ENCODE measurements at places on chromosomes 2 and 18.
A peak's percentile ranks its signal among the peaks of the same experiment; 100 is the strongest.

GRCh38 chr2:74481961-74482800, 617 bp downstream of the CCDC142 start:
- peak; percentile 75 for DNase-seq

- DNase-seq, result no peak
Measured at GRCh38 chr18:50812834-50813233, 7.0 kb downstream of the MRO start.

GRCh38 chr18:9062418-9062751, 40.1 kb upstream of the NDUFV2 start:
- no peak for DNase-seq

DNA sequence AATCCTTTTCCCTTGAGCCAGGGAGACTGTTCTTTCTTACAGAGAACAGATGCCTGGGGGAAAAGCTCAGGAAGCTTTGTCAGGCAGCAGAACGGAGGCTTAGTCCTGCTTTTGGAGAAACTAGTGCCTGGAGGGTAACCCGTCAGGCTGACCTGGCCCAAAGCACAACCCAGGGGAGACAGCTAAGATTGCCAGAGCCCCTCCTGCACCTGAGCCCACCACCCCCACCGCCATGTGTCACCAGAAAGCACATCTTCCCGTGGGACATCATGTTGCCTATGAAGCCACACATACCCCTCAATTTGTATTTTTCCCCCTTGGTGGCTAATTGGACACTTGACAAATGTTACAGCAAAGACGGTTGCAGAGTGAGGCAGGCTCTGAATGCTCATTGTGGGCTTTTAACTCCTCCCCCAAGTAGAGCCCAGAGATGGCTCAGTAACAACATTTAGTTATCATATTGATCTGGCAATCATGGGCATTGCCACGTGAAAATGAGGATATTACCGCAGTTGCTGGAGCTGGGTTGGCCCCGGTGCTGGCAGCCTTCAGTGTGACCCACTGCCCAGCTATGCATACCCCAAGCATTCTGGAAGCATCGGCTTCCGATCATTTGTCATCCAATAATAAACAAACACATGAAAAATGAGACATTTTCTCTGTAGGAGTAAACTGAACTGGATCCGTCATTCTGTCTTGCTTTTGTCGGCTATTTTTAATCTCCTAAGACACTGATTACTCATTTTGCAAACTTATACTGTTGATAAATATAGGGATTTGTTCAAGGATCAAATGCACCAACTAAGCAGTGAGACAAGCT, 229.5 kb downstream of the ATAD2B start:
- DNase-seq, result no peak

DNA sequence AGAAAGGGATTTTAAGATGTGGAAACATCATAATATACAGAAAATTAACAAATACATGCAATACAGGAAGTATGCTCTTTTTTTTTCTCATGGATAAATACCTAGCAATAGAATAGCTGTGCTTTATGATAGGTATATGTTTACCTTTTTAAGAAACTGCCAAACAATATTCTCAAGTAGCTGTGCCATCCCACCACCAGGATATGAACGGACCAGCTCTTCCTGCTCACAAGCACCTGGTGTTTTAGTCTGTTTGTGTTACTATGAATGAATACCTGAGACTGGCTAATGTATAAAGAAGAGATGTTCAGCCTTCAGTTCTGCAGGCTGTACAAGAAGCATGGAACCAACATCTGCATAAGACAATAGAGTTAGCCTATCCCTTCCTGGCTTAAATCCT, 19.9 kb upstream of the UGT1A8 start:
- DNase-seq, result no peak

GRCh38 chr2:165899311-165899710, 54.3 kb downstream of the TTC21B start:
- no peak for DNase-seq

DNA sequence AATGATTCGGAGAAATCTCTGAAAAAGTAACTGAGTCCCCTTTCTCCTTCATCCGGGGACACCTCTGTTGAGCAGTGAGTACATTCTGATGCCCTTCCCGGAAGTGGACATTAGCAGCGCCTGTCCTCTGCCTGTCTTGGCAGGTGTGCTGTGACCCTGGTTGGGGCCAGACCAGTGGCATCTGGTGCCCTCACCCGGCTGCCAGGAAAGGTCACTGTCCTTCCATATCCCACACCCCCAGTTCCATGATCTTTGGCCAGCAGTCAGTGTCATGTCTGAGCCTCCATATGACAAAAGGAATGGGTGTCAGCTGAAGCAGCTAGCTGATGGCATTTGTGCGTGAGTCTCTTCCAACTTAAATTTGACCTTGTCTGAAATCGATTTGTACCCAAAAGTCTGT, 128.1 kb downstream of the NCK2 start:
- DNase-seq, result no peak

DNA sequence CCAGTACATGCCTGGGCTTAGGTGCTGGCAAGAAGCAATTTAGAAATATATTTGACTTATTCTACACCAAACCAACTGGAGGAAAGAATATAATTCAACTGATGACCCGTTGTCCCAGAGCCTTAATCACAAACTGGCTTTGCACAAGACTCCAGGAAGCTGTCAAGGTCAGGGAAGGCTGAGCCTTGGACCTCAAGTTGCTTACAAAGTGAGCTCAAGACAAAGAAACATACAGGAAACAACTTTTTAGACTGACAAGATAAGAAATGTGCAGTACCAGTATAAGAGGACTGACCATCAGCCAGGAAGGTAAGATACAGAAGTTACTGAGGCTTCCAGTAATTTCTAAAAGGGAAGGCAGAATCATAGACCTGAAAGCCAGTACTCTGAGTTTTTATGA, 35.0 kb upstream of the GPR55 start:
- DNase-seq, result no peak

- no peak for DNase-seq
Measured at GRCh38 chr18:78643981-78644380, 335.6 kb upstream of the SALL3 start.

DNA sequence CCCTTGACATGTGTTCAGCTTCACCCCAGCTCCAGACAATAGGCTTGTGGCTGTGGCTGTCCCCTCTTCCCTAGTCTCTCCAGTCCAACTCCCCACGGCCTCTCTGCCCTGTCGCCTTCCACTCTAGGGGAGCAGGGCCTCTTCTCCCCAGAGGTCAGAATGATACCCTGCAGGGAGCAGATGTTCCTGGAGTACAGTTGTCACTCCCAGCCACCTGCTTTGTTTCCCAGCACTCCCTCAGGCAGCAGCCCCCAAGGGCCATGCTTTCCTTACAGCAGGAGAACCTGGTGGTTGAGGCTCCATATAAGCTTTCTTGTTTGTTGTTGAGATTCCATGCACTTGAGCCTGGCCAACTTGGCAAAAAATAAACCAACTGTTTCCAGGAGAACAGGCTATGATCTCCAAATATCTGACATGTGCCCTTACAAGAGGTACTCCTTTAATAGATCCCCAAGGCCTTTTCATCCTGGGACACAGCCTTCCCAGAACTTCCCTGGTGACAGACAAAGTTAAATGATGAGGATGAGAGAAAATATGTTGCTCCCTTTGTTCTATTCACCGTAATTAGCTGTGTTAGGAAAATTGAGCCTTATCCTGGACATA, 45.1 kb downstream of the DPYSL5 start:
- peak; percentile 89 for DNase-seq

- DNase-seq, result no peak
Measured at GRCh38 chr2:22282220-22282619, 1102.8 kb upstream of the KLHL29 start.

DNA sequence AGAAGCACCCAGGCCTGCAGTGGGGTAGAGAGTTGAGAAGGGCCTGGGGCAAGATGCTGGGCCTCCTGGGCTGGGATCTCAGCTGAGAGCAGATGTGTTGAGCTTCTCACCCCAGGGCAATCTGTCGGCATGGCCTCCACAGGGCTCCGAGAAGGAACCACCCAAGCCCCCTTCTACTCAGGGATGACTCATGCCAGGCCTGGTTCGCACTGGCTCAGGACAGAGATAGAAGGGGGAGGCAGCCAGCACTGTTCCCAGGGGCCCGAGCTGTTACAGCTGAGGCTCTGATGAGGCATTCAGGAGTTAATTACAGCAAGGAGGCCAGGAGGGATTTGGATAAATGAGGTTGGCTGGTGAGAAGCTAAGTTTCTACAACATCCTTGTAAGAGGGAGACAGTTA, 62.5 kb downstream of the CENPO start:
- no peak for DNase-seq

GRCh38 chr2:99812426-99812825, 322.6 kb upstream of the REV1 start:
- DNase-seq, result no peak

- no peak for DNase-seq
Measured at GRCh38 chr2:15316370-15316814, 244.7 kb downstream of the NBAS start.

DNA sequence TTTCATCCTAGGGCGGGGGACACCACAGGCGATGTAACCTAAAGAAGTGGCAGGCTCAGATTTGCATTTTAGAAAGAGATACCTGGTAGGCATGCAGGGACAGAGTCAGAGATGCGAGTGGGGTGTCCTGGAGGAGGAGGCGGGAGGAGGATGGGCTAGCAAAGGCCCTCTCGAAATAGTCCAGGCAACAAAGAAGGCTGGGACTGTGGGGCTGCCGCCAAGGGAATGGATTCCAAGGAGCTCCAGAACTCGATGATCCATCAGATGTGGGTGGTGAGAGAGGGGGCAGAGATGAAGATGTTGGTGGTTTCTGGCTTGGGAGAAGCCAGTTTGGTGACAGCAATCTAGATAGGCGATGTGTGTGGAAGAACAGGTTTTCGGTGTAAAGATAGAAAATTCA, 12.5 kb upstream of the INPP5D start:
- no peak for DNase-seq

DNA sequence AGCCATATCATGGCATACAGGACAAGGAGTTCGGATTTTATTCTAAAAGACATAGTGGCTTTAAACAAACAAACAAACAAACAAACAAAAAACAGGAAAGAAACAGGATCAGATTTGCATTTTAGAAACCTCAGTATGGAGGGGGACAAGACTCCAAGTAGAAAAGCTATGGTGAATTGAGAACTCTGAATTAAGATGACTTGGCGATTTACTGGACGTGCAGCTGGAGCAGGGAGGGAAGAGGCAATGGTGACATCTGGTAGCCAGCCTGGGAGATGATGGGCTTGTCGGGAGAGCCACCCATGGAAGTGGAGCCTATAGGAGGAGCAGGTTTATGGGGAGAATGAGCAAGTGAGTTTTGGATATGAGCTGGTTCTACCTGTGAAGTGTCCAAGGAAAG, 13.2 kb downstream of the CPLX4 start:
- no peak for DNase-seq

DNA sequence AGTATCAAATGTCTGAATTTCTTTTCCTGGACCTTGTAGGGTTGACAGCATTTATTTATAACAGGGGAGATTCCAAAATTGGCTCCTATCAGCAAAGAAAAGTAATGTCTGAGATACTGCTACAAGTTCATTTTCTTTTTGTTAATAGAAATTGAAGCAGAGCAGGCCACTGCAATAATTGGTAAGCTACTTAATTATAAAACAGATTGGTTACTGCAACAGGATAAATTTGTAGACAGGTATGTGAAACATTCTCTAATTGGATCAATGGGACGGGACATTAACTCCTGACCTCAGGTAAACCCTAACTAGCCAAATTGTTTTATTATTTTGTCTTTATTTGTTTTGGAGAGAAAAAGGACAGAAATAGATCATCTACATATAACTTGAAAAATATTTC, 20.5 kb downstream of the NIFK start:
- no peak for DNase-seq

DNA sequence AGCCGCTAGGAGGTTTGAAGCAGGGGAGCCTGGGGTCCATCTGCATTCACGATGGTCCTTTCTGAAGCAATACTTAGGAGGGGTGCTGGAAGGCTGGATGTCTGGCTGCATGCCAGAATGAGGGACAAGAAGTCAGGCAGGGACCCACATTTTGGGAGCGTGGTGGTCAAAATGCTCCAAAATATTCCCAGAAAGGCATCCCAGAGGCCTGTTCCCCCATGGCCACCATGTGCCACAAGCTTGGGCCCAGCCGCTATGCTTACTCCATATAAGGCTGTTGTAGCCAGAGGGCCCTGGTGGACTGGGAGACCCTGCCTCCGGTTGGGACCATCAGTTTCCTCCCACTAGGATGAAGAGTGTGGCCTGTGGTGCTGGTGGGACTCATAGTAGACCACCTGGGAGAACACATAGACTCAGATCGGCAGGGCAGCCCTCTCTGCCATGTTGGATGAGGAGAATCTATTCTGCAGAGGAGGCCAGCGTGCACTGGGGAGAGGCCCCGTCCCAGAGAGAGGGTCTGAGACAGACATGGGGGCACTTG, 3.6 kb upstream of the PROM2 start:
- DNase-seq, result no peak

GRCh38 chr2:43406651-43407279, 180.4 kb upstream of the ZFP36L2 start:
- DNase-seq, result no peak

DNA sequence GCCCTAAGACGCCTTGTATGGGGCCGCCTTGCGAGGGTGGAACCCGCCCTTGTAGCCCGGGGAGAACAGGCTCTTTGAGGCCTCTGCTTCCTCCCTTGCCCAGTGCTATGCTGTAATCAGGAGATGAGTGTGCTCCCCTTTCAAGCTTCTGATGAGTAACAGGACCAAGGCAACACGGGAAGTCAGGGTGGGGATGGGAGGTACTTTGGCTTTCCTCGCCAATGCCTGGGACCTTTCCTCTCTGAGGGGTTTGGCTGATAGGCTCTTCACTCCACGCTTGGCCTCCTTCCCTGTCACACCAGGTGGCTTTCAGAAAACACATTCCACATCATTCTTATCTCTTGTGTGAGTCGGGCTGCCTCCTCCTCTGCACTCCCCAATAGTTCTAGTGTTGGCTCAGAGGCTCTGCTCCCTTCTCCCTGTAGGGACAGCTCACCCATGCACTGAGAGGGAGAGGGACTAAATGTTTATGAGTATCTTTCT, 223.7 kb upstream of the TRIB2 start:
- no peak for DNase-seq

GRCh38 chr18:57906852-57907251, 103.7 kb upstream of the ATP8B1 start:
- DNase-seq, result no peak

DNA sequence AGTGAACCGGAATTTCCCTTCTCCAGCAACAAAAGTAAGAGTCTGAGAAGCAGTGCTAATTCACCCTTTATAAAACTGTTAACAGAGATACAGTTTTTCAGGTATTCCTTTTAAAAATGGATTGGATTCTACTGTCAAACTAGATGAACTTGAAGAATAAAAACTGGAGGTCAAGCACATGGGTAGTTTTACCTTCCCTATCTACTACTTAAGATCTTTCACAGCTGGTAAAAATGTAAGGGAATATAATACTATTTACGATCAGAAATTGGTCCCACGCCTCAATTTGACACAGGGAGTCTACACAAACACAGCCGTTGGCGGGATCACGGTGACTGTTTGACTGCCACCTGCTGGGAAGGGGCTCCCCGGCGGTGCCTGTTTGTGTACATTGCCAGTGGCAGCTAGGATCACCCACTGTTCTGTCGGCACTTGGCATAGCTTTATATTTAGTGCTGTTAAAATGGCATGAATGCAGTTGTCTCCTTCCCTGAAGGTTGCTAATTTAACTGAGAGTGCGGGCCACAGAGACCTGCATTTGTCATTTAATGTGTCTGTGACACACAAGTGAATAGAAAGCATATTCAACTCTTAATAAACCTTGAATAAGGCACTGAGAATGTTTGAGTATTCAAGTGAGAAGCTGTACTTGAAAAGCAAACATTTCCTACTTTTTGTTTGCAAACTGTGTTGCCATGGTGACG, 59.5 kb downstream of the ABCG8 start:
- DNase-seq, result no peak
